ENCODE measurements at places on chromosomes 16 and 17.

GRCh38 chr16:28082624-28083023, 19.1 kb upstream of the GSG1L start:
- DNase-seq, result no peak

- no peak for DNase-seq
These were observed 5.4 kb downstream of the FASN start for GRCh38 chr17:82092628-82092994.

- no peak for DNase-seq
These were observed 56.7 kb upstream of the TOB1 start for GRCh38 chr17:50922721-50923405.

DNA sequence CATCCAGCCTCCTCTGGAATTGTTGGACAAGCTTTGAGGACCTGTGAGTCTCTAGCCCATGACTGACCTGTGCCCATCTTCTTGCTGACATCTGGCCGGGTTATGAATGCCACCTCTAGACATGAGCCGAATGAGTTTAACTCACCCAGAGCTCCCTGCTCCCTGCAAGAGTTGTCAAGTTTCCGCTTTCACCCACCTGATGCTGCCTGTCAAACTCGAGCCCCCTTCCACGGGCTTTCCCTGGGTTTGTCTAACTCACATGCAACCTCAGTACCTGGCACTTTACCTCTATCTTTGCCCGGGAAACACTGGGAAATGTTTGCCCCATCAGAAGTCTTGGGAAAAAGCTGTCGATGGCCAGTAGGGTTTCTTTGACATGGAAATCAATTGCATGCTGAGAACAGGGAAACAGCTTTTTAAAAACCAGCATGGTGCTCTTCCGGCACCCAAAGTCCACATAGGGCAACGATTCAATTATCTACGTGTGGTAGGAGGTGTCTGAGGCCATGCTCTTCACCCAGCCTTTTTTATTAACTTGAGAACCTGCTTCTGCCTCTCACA, 33.8 kb upstream of the DNAH17 start:
- DNase-seq, result no peak

DNA sequence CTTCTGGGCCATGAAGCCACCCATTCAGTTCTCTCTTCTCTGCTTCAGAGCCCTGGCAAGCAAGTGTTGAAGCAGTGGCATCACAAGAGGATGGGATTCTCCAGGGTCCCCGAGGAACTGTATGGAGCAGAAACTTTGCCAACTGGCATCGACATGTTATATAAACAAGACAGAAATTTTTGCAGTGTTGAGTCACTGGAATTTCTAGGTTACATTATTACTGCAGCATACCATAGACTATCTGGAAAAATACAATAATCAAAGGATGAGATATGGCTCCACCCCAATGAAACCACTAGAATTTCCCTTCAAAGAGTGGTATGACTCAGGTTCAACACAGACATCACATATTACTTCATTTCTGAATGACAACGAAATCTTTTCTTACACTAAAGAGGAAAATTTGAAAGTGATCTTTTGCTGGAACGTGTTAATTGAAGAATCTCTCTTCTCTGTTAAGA, 343.0 kb upstream of the DYNLRB2 start:
- DNase-seq, result no peak
